ENCODE measurements at places on chromosomes 4 and X. TPM values are rescaled to one million over a fixed set of nuclear protein-coding genes. Genes with fewer than 3 reads are reported as not detected.

DUSP21 gene
- total RNA-seq, result not detected

RHOXF2 gene
- total RNA-seq, result not detected

CYTL1 gene
- total RNA-seq, result 82.4 TPM

MAGEB6B gene
- total RNA-seq, result not detected

KLHL13 gene
- not detected for total RNA-seq

TRIM75 gene
- not detected for total RNA-seq

SPANXB1 gene
- not detected for total RNA-seq

CT45A10 gene
- not detected for total RNA-seq

GPR119 gene
- total RNA-seq, result not detected

RAB9A gene
- total RNA-seq, result 32.9 TPM

LSM6 gene
- total RNA-seq, result 19.9 TPM

PRRG3 gene
- not detected for total RNA-seq

GPR50 gene
- not detected for total RNA-seq

GPRASP1 gene
- total RNA-seq, result 3.5 TPM

RAP2C gene
- total RNA-seq, result 44.3 TPM

WDR19 gene
- 45.9 TPM for total RNA-seq

NAA11 gene
- total RNA-seq, result not detected

HSD17B13 gene
- total RNA-seq, result 0.16 TPM

TBC1D14 gene
- total RNA-seq, result 31.0 TPM

NHSL2 gene
- 7.3 TPM for total RNA-seq

ARR3 gene
- not detected for total RNA-seq

IBSP gene
- not detected for total RNA-seq

ACTRT1 gene
- total RNA-seq, result not detected

HTR2C gene
- total RNA-seq, result not detected

ADGRL3 gene
- total RNA-seq, result 17.6 TPM

MAGED4 gene
- total RNA-seq, result 95.8 TPM
